ENCODE measurements at places on chromosomes 11 and 22.
A peak's percentile ranks its signal among the peaks of the same experiment; 100 is the strongest.

DNA sequence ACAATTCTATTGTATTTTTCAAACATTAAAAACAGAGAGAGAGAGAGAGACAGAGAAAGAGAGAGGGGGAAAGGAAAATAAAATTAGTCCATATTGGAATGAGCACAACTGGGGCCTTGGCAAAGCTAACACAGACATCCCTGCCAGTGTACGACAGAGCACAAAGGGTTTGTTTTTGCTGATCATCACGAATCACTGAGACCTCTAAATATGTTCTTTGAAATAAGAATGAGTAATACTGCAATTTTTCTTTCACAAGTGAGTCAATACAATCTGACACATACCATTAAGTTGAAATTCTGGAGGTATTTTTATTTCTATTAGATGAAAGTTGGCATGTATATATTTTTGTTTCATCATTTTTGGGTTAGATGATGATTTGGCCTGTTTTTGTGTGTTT lies 27.0 kb upstream of the LRRC4C start:
- DNase-seq: no peak

GRCh38 chr11:15073361-15074205 lies at the start of gene CALCB:
TSS of gene CALCB (plus strand) at chr11:15073593. CDS start at chr11:15074719, 1,126 bp downstream.
- no peak for DNase-seq

DNA sequence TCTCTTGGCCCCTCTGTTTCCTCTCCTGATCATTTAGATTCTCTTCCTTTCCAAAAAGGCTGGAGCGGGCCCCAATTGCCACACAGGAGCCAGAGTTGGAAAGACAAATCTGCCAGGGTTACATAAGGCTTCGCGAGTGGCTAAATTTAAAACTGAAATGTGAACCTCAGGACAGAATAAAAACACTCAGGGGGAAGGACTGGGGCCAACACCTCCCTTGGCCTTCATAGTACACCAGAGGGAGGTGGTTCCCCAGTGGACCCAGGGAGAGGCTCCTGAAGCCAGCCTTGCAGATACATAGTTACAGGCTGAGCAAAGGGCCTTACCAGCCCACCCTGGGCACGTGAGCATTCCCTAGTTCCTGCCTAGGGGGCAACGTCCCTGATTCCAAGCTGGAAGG lies 150.1 kb downstream of the MN1 start:
- DNase-seq: no peak

GRCh38 chr11:7903940-7904339 lies 27.1 kb downstream of the OR10A6 start:
- no peak for DNase-seq

GRCh38 chr11:118074785-118075184 lies 2.1 kb upstream of the TMPRSS4 start:
- no peak for DNase-seq

DNA sequence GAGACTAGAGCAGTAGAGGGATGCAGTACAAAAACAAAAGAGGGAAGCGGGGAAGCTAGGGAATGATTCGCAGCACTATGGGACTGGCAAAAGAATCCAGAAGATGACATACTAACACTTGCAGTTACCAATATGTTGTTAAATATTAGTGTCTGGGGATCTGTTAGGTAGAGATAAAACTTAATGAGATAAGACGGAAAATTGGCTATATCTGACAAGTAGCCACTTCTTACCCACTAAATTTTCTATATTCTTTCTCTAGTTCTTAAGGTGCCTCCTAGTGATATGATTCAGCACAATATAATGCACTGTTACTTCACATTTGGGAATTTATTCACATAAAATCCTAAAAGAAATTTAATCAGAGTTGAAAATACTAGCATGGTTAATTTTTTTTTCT lies 30.8 kb downstream of the CCDC90B start:
- no peak for DNase-seq

GRCh38 chr11:96885405-96885804 lies 495.6 kb downstream of the JRKL start:
- DNase-seq: no peak

- no peak for DNase-seq
These were observed 53.2 kb downstream of the IRAG1 start for GRCh38 chr11:10640308-10640707.

DNA sequence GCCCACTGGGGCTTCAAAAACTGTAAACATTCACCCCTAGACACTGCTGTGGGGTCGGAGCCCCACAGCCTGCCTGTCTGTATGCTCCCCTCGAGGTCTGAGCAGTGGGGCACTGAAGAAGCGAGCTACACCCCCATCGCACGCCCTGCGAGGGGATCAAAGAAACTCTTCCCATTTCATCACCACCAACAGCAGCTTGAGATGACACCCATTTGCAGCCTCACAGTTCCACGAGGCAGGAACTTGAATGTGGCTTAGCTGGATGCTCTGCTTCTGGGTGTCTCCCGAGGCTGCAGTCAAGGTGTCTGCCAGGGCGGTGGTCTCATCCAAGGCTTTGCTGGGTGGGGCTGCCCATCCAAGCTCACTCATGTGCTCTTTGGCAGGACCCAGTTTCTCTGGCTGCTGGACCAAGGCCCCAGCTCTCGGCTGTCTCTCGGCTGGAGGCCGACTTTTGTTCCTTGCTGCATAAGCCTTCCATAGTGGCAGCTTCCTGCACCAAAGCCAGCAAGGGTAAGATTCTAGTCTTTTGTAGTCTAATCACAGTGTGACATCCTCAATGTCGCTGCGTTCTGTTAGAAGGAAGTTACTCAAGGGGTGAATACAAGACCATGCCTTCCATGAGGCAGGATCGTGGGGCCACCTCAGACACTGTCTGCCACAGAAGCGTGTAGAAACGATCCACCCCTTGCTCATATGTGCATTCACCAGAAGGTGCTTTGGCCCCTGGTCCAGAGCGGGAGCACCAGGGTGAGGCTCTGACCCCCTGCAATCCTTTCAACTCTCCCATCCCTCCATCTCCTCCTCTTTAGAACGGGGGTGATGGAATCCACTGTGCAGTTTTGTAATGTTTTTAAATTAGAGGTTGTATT lies 46.2 kb upstream of the SEPTIN5 start:
- no peak for DNase-seq

DNA sequence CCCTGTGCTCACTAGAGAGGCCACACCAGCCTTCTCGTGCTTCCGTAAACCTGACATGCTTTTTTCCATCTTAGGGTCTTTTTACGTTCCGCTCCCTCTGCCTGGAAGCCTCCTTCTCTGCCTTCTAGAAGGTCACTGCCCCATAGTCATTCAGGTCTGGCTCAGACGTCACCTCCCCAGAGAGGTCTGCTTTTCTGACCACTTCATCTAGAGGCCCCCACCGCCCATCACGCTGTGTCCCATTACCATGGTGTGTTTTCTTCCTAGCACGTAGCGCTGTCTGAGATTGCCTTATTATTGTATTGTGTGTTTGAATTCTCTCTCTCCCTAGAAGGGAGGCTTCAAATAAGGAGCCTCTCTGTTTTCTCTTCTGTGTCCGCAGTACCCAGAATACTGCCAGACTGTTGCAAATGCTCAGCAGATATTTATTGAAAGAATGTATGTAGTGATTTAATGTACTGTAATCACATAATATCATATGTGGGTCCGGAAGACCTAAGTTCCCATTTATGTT lies 10.0 kb downstream of the TAB1 start:
- no peak for DNase-seq

DNA sequence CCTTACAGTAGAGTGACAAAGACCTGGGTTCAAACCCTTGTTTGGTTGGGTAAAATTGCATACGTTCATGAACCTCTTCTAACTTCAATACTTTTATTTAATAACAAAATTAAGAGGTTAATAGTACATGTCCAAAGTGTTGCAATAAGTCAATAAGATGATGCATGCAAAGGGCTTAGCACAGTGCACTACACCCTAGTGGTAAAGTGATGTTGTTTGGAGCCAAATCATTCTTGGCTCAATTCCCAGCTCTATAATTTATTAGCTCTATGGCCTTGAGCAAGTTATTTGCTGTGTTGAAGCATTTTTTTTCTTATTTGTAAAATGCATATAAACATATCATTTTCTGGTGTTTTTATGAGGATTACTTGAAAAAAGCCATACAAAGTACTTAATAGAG lies 945.3 kb downstream of the LRRC4C start:
- DNase-seq: no peak

DNA sequence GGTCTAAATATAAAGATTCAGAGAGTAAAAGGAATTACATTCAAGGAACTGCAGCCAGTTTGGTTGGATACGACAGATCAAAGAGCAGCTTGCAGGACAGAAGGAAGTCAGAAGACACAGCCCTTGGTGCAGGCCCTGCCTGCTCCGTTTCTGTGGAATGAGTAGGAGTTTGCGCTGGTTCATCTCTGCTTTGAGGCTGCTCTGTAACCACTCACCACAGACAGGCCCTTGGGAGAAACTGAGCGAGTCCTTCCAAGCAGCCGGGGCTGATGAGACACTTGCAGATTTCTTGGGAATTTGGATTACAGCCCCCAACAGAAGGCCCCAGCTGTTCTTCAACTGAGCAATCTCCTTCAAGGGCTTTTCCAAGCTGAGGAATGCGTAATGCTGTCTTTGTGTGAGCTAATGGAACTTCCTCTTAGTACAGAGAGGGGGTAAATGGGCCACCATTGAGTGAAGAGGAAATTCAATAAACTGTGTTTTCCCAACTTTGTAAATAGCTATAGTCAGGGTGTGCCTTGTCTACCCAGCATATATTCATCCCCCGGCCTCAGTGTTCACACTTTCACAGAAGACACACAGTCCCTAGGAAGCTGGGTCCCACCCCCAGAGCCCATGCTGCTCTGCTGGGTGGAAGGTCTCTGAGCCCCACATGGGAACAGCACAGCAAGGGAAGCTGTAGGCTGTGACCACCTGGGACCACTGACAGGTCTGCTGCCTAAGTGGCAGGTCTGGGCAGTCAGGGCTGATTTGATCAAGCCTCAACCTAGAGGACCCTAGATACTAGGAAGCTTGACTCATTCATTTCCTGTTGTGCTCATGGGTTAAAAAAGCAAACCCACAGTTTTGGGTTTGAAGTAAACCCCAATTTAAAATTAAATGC lies 16.6 kb downstream of the IL10RA start:
- peak; percentile 72 for DNase-seq

DNA sequence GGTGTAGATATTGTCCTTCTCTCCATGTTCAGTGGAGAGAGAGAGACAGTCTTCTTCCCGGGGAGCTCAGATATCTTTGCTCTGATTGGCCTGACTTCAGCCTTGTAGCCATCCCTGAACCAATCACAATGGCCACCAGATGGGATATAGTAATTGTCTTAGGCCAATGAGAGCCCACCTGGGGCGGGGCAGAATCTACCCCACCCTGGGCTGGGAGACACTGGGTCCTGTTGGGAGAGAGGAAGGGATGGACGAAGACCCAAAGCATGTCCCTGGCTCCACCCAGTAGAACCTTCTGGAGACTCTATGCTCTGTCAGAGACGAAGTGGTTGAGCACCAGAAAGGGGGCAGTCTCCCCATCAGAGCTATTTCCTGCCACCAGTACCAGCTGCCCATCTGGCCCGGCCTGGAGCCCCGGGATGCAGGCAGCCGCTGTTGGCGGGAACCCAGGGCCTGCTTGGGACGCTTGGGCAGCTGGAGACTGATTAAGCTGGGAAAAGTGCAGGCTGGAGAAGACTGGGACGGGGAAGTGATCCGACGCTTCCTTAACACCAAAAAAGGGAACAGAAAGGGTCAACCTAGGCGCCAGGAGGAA lies 31.6 kb upstream of the CBX7 start:
- no peak for DNase-seq

DNA sequence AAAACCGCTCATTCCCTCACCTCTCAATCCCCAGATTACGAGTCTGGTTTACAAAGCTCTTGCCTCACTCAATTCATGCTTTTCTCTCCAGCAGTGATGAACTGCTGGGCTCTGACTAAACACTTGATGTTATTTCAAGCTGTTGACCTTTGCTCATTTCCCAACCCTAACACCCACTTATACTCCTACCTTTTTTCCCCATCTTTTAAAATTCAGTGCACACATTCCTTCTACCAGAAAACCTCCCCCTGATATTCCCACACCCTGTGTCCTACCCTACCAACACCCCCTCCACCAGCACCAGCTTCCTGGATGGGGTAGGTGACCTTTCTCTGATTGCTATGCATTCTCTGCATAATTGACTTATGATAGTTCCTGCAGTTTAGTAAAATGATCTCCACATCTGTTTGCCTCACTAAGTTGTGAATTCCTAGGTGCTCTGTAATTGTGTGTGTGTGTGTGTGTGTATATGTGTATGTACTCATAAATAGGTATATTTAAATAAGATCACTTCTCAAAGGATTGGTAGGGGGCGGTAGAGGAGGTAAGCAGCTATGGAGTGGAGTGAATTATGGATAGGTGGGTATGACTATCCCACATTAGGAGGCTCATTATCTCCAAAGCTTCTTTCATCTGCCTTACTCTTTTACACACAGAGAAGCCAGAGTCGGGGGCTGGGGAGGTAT lies 842 bp downstream of the HEPACAM start:
- DNase-seq: no peak

- no peak for DNase-seq
These were observed 4.9 kb upstream of the OR5L1 start for GRCh38 chr11:55806248-55806647.

GRCh38 chr22:30290342-30291057 lies 1.2 kb upstream of the CASTOR1 start:
- peak; percentile 80 for DNase-seq

GRCh38 chr11:113023228-113023627 lies 62.0 kb downstream of the NCAM1 start:
- DNase-seq: no peak

DNA sequence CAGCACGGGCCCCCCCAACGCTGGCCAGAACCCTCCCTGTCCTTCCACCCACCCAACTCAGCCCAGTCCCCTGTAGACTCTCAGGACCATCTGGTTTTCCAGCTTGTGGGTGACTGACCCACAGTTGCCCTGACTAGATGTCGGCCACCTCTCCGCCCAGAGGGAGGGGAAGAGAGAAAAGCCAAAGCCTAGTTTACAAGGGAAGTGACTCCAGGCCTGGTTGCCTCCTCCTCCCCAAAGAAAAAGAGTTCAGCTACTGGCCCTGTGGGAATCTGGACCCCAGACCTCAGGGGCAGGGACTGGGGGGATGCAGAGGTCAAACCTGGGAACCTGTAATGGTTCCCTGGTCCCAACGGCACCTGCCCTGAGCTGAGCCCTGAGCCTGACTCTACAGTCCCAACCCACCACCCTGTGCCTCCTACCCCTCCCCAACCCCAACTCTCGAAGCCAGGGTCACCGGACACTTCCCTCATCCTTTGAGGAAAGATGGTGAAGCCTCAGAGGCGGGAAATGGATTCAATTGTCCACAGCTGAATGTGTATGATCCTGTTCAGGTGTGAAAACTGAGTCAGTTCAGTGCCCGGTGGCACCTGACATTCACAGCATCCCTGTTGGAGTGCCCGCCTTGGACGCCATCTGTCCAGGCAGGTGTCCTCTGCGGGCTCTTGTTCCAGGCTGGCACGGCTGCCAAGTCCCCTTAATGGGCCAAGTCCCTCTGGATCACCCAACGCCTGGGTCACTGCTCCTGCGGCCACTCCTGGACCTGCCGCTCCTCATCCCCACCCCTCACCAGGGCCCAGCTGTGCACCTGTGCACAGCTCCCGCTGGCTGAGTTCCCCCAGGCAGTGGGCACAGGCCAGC lies 21.0 kb upstream of the WNT7B start:
- no peak for DNase-seq

Data from right atrium auricular region (tissue), 2 donors.